Umbilical cord (tissue), 2 donors: ENCODE measurements at places on chromosomes 7 and 10. TPM values are rescaled to one million over a fixed set of nuclear protein-coding genes. Genes with fewer than 3 reads are reported as not detected.

Gene TEX47
- total RNA-seq: 1.2 TPM

Gene PRF1
- total RNA-seq: 7.5 TPM

GRCh38 chr10:62972103-62972502, 155.9 kb upstream of the EGR2 start:
- peak; percentile 3 for DNase-seq

DNA sequence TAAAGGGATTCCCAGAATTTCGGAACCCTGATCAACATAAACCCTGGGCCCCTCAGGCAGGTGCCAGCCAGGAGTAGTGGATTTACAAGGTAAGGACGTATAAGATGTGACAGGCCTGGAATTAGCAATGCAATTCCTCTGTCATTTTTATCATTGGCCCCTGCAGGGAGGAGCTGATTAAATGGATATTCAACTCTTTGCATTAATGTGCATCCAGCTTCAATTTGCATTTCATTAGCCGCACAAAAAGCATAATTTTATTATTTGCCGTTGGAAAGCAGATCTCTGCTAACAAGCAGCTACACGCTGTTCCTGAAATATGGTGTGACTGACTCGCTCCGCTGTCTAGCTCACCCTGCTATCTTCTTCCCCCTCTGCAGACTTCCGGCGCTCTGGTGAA, 195.8 kb downstream of the RPS24 start:
- no peak for DNase-seq

GRCh38 chr7:153401795-153402720, 642.5 kb downstream of the ACTR3B start:
- no peak for DNase-seq

GRCh38 chr10:80421050-80421706, 12.8 kb downstream of the PRXL2A start:
- DNase-seq: no peak

DNA sequence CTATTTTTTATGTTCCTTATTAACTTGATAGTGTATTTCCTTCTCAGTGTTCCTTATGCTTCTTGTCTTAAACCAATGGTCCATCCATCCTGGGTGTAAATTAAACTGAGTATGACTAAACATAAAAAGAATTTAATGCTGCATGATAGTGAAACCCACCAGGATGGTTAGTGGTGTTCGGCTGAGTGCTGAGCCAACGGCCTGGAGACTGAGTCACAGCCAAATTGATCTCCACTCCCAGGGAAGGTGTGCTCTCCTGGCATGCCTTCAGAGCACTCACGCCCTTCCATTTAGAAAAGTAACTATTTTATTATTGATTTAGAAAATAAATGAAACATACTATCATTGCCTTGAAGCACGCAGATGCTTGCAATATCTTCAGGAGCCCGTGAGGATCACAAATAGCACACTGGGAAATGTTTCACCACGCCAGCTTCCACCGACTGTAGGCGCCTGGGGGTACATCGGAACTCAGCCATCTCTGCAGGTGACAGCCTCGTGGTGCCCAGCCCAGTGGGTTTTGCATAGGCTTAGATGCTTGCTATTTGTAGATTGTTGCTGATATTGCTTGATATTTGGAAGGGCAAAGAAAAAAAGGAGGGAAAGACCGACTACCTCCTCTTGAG, 40.0 kb upstream of the LOXL4 start:
- DNase-seq: no peak

DNA sequence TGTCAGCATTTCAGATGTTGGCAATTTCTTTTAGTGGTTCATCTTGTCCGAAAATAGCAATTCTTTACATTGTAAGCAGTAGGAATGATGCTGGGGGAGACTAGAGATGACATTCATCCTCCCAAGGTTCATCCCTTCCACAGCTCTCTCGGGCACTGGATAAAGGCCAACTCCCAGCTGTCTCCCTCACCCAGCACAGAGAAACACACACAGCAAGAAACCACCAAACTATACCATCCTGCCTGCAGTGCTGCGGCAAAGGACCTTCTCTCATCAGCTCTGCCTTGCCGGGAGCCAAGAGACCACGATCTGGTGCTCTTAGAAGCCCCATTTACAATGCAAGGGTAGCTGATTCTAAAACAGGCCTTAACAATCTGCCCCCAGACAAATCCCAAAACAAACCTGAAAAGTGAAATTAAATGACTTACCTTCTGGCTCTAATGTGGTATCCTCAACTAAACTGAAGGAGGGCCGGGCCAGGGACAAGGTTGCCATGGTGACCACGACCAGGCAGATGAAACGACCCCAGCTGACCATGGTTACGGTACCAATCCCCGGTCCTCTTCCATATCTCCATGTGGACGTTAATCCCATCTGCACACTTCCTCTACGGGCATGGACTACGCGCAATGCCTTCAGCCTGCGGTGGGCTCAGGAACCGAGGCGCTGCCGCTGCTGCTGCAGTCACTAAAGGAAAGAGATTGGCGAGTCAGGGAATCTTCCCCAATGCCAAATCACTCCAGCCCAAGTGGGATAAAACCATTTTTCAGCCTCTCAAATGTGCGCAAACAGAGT, 4.8 kb downstream of the FGFR2 start:
- DNase-seq: no peak

DNA sequence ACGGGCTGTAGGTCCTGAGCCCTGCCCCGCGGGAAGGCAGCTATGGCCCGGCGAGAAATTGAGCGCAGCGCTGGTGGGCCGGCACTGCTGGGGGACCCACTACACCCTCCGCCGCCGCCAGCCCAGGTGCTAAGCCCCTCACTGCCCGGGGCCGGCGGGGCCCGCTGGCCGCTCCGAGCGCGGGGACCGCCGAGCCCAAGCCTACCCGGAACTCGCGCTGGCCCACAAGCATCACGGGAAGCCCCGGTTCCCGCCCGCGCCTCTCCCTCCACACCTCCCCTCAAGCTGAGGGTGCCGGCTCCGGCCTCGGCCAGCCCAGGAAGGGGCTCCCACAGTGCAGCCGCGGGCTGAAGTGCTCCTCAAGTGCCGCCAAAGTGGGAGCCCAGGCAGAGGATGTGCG, 5.5 kb upstream of the CACUL1 start:
- DNase-seq: no peak

- DNase-seq: no peak
These were observed 687.4 kb downstream of the PARD3 start for GRCh38 chr10:34127676-34128075.

DNA sequence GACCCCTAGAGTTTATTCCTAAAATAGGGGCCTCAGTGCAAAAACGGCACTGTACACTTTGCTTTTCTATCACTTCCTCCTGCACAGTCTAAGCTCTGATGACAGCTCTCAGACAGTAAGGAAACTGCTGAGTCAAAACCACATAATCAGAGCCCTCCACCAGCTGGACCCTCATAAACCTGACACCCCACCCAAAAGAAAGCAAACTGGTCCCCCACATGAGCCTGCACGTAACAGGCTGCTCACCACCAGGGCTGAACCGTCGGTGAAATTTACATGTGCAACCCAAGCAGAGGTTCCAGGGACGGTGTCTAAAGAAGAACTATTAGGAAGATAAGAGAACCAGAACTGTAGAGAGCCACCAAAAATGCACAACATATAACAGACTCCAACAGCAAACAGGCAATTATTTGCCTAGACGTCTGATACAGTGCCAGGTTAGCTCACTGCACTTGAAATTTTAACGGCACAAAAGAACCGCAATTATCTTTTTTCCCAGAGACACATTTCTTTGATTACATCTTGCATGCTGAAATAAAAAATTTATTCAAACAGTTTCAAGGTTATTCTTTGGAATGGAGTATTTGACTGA, 19.6 kb downstream of the SGMS1 start:
- DNase-seq: peak; percentile 46

Gene ACSL5
- 3.1 TPM for total RNA-seq

Gene INHBA
- 172 TPM for total RNA-seq

Gene WNT8B
- 0.72 TPM for total RNA-seq

Gene NME8
- not detected for total RNA-seq
